Esophagus squamous epithelium (tissue), 5 donors: ENCODE measurements at places on chromosomes 12 and 14.

GRCh38 chr14:96189281-96189711, 15.3 kb upstream of the BDKRB2 start:
- no peak overlapping the region for H3K27ac ChIP-seq
- H3K27me3 ChIP-seq, result no peaks in the 10 kb centered on the region
- H3K4me3 ChIP-seq, result no peak overlapping the region
- no peak for DNase-seq
- H3K4me1 ChIP-seq, result no peaks in the 10 kb centered on the region

DNA sequence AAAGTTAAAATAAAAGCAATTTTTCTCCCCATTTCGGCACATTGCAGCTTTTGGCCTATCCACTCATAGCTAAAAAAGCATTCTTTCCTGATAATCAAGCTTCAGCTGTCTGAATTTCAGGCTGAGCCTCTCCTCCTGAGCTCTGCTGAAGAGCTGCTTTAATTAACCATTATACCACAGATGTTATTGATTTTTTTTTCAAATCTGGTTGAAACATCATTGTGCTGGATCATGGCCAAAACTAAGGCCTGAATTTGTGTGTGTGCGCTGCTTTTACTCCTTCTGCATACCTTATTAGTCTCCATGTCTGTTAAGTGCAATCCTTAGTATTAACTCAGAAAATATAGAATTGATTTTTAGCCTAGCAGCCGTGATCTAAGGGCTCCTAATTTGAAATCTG, 52.3 kb downstream of the MBIP start:
- H3K4me3 ChIP-seq, result no peak overlapping the region
- H3K27me3 ChIP-seq, result no peaks in the 10 kb centered on the region
- H3K4me1 ChIP-seq, result peaks cover 12% of the 10 kb centered on the region

DNA sequence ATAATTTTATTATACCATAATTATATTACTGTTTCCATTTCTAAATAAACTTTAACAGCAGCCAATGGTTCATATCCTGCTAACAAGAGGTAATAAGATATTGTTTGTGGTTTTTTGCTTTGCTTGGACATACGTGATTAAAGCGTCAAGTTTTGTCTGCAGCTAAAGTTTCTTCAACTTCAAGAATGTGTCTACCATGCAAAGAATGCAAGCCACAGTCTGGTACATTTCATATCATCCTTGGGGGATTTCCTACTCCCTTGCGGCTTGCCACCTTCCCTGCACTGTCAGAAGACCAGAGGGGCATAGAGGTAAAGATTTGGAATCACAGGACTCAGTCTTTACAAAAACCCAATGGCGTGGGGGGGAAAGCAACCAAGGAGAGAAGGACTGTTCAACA, 125.2 kb downstream of the MED13L start:
- H3K4me1 ChIP-seq, result peaks cover 28% of the 10 kb centered on the region
- no peak overlapping the region for H3K27ac ChIP-seq
- no peak overlapping the region for H3K4me3 ChIP-seq
- H3K27me3 ChIP-seq, result no peaks in the 10 kb centered on the region
- H3K36me3 ChIP-seq, result no peaks in the 10 kb centered on the region

GRCh38 chr12:32217354-32218310, 111.0 kb downstream of the BICD1 start:
- H3K27ac ChIP-seq, result no peak overlapping the region
- no peak overlapping the region for H3K4me3 ChIP-seq
- H3K4me1 ChIP-seq, result no peaks in the 10 kb centered on the region
- no peaks in the 10 kb centered on the region for H3K36me3 ChIP-seq

DNA sequence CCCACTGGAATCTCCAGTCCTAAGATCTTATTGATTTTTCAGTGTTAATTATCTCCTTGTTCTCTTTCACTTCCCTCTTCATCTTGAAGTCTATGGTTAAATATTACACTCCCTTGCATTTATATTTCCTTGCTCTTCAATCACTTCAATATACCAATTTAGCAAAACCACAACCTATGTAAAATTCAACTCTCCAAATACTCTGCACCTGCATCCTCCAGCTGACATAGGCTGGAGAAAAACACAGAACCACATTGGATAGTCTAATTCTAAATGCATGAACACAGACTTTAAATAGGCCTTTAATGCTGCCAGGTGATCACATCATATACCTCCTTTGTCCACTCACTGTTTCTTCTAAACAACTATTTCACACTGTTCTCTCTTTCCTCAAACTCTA, 253.8 kb upstream of the GARIN6 start:
- no peaks in the 10 kb centered on the region for H3K27me3 ChIP-seq
- H3K4me3 ChIP-seq, result no peak overlapping the region
- DNase-seq, result no peak
- H3K36me3 ChIP-seq, result no peaks in the 10 kb centered on the region

GRCh38 chr12:22333713-22334409, 646 bp downstream of the ST8SIA1 start:
- no peaks in the 10 kb centered on the region for H3K36me3 ChIP-seq
- H3K27ac ChIP-seq, result peak overlapping the region; percentile 84
- H3K4me1 ChIP-seq, result no peaks in the 10 kb centered on the region
- no peak for DNase-seq
- H3K27me3 ChIP-seq, result no peaks in the 10 kb centered on the region
- H3K4me3 ChIP-seq, result peak overlapping the region; percentile 63

DNA sequence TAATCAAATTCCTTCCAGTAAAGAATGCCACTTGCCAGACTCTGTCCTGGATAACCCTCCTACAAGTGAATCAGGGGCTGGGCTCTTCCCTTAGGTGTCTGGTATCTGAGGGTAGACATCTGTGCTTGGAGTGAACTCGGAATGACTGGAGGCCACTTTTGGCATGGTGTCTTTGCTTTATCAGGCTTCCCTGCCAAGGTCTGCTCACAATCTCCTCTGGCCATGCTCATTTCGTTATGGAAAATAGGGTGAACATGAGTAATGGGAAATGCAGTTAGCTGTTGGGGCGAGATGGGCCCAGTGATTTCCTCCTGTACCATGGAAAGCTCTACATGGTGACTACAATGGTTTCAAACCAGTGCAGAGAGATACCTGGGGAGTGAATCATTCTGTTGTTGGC, 212.9 kb downstream of the NRXN3 start:
- no peaks in the 10 kb centered on the region for H3K27me3 ChIP-seq
- DNase-seq, result no peak
- no peaks in the 10 kb centered on the region for H3K36me3 ChIP-seq
- H3K27ac ChIP-seq, result no peak overlapping the region
- no peak overlapping the region for H3K4me3 ChIP-seq

DNA sequence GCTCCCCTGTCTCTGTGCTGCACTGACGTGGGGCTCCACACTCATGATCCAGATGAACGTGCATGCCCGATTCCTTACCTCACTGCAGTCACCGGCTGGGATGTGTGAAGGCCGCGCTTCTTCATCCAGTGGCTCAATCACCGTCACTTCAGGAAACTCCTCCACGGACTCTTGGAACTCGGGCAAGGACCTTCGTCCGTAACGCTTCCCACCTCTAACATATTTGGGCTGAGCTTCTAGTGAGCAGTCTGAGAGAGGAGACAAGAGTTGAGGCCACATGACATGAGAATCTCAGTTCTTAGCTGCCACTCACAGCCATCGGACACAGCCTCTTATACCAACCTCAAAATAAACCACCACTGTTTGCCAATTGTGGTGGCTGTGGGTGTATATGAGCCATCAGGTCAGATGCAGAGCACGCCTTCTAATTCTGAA, 38.3 kb downstream of the NIN start:
- H3K4me1 ChIP-seq, result peaks cover 12% of the 10 kb centered on the region
- no peak for DNase-seq
- H3K4me3 ChIP-seq, result no peak overlapping the region

DNA sequence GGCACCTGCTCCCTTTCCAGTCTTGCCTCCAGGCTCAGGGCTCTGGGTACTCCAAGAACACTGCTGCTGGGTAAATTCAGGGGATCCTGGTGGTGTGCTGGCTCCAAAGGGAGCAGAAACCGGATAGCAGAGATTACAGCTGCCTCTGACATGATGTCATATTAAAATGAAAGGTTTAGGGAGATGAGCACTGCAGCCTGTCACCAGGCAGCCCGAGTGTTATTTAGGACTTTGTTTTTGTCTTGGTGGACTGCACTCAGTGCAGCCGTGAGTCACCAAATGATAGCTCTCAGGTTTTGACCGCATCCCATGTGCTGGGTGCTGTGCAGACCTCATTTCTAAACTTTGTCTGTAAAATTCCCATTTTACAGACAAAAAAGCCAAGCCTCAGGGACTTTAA, 266.0 kb upstream of the CRY1 start:
- H3K27ac ChIP-seq, result no peak overlapping the region
- no peak for DNase-seq
- no peaks in the 10 kb centered on the region for H3K36me3 ChIP-seq
- no peaks in the 10 kb centered on the region for H3K4me1 ChIP-seq
- H3K4me3 ChIP-seq, result no peak overlapping the region
- H3K27me3 ChIP-seq, result no peaks in the 10 kb centered on the region

DNA sequence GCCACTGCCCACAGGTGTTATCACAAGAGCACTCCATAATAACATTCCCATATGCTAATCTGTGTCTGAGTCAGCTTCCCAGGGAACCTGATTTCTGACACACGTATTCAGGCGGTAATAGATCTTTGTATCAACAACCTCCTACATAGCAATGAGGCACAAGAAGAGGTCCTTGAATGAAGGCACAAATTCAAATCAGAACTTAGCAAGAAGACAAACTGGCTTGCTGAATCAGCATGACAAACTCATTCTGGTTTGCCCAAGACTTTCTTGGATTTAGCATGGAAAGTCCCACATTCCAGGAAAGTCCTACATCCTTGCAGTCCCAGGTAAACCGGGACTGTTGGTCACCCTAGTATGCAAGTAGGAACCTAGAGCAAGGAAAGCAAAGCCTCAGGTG, 33.9 kb upstream of the RNU6-7 start:
- DNase-seq, result no peak
- no peak overlapping the region for H3K4me3 ChIP-seq
- H3K27me3 ChIP-seq, result no peaks in the 10 kb centered on the region
- H3K4me1 ChIP-seq, result no peaks in the 10 kb centered on the region

- no peak for DNase-seq
- no peak overlapping the region for H3K4me3 ChIP-seq
- no peaks in the 10 kb centered on the region for H3K4me1 ChIP-seq
- H3K36me3 ChIP-seq, result no peaks in the 10 kb centered on the region
- no peak overlapping the region for H3K27ac ChIP-seq
Observed at GRCh38 chr12:57574795-57575194, 16.2 kb upstream of the PIP4K2C start.

DNA sequence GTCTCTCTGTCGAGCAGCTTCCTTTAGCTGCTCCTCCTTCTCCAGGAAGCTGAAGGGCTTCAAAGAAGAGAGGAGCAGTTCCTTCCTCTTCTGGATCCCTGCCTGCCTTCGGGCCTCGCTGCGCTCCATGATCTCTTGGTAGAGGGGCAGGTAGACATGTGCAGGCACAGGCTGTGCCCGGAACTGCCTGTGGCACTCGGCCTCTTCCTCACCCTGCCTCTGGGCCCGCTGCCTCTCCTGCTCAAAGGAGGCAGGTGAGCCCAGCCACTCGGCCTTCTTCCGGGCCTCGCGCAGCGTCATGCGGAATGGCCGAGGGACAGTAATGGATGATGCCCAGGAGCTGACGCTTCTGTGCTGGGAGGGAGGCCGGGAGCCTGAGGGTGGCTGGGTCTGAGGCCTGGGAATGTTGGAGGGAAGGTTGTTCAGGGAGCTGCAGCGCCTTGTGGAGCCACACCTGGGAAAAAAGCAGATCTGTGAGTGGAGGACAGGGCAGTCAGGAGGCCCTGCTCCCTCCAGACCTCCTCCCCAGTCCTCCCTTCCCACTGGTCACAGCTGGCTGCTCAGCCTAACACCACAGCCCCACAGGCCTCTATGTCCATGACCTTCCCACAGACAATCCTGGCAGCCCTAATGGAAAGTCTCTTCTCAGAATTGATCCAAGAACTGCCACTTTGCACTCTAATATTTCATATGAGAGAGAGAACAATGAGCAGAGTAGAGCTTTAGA, 5.3 kb downstream of the FAM161B start:
- no peaks in the 10 kb centered on the region for H3K27me3 ChIP-seq
- H3K4me3 ChIP-seq, result no peak overlapping the region
- no peaks in the 10 kb centered on the region for H3K36me3 ChIP-seq
- no peak for DNase-seq
- H3K4me1 ChIP-seq, result no peaks in the 10 kb centered on the region

- H3K36me3 ChIP-seq, result no peaks in the 10 kb centered on the region
- H3K4me1 ChIP-seq, result peaks cover 15% of the 10 kb centered on the region
- no peak for DNase-seq
- H3K27ac ChIP-seq, result no peak overlapping the region
- no peaks in the 10 kb centered on the region for H3K27me3 ChIP-seq
- no peak overlapping the region for H3K4me3 ChIP-seq
Observed at GRCh38 chr12:19192710-19193109, 63.2 kb downstream of the PLEKHA5 start.

GRCh38 chr14:32443890-32444661, 115.0 kb downstream of the AKAP6 start:
- H3K36me3 ChIP-seq, result no peaks in the 10 kb centered on the region
- no peak overlapping the region for H3K4me3 ChIP-seq
- DNase-seq, result no peak
- H3K27ac ChIP-seq, result no peak overlapping the region
- no peaks in the 10 kb centered on the region for H3K4me1 ChIP-seq
- H3K27me3 ChIP-seq, result no peaks in the 10 kb centered on the region

DNA sequence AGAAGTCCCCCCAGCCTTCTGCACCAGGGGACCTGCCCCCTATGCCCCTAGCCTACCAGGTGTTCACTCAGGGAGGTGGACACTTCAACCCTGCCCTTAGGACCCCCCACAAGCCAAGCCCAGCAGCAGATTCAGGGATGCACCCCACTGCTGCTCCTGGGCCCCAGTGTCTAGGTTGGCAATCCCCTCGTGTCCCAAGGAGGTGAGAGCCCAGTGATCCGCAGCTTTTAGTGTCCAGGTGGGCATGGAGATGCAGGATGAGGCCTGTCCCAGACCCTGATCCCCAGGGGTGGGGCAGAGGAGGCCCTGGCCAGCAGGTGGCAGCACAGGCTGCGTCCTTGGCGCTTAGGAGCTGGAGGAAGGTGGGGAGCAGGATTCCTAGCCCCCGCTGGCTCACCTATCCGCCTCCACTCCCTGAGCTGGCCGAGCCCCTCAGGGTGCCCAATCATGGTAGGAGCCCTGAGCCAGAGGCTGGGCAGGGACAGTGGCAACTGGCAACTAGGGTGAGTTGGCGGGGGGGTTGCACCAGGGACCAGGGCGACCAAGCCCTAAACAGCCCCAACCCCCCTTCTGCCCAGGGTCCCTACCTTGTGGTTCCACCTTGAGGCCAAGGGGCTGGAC, 4.1 kb downstream of the CKB start:
- peak overlapping the region; percentile 88 for H3K27ac ChIP-seq
- H3K36me3 ChIP-seq, result no peaks in the 10 kb centered on the region
- H3K27me3 ChIP-seq, result no peaks in the 10 kb centered on the region
- peaks cover 48% of the 10 kb centered on the region for H3K4me1 ChIP-seq
